ENCODE measurements at places on chromosomes 2 and 18. TPM values are rescaled to one million over a fixed set of nuclear protein-coding genes. Genes with fewer than 3 reads are reported as not detected.

G6PC2 gene
- not detected for total RNA-seq

ARHGAP15 gene
- 23.1 TPM for total RNA-seq

UGT1A7 gene
- 0.35 TPM for total RNA-seq

SCN7A gene
- total RNA-seq: 3.6 TPM

ITGA4 gene
- 23.5 TPM for total RNA-seq

STEAP3 gene
- 25.4 TPM for total RNA-seq

PLA2R1 gene
- 6.6 TPM for total RNA-seq

VIL1 gene
- total RNA-seq: 9.0 TPM

DNA sequence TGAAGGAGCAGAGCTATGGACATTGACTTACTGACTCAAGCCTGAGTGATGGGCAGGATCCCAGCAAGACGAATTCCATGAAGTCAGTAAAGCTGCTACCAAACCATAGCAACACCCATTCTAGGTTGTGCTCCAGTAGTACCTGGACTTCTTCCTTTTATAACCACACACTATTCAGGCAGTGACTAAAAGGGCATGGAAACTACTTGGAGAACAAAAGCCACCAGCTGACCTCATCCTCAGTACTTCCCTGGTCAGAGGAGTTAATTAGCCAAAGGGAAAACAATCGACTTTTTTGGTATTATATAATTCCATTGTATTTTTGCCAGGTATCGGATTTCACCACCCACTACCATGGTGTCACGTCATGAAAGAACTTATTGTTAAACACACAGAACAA is 237.1 kb downstream of the TTC32 start:
- DNase-seq: no peak

DNA sequence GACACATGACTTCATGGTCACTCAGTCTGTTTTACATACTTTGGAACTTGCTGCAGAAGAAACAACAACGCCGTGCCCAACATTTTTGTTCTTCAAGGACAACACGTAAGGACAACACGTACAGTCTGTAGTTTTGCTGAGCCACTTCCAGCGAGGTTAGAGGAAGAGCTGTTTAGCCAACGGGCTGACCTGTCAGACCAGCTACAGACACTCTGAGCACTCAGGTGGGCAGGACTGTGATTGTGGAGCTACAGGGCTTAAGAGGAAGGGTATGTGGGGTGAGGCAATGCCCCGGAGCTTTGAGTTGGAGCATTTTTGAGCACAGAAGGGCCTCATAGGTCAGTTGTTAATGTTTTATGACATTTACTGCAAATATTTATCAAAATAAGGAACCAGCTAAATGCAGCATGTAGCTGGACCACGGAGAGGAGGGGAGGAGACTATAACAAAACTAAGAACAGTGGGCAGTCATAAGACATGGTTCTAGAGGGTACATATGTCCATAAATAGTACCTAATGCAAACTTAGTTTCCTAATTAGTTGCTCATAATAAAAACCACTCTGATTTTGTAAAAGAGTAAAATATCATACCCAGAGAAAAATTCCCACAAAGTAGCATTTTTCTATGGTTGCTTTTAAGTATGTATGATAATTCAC is 26.3 kb upstream of the NPC1 start:
- no peak for DNase-seq

DNA sequence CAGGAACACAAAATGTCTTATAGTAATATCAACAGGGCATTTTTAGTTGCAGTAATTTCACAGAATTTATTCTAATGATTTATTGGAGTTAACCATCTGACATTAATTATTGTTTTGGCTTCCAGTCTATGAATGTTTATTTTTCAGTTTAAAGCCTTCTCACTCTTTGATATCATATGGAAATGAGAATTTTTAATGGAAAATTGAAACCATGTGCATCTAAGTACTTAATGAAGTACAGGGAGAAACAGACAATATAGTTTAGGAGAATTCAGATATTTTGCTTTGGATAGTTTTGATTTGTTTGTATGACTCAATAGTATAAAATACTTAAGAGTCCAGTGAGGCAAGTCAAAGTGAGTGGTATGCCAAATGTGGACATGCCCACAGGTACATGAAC is 126.1 kb downstream of the OLA1 start:
- DNase-seq: no peak

GRCh38 chr2:146721486-146721885 is 1123.3 kb upstream of the ACVR2A start:
- DNase-seq: peak; percentile 4

- DNase-seq: no peak
These were observed 61.4 kb upstream of the ACSL3 start for GRCh38 chr2:222799262-222799918.

DNA sequence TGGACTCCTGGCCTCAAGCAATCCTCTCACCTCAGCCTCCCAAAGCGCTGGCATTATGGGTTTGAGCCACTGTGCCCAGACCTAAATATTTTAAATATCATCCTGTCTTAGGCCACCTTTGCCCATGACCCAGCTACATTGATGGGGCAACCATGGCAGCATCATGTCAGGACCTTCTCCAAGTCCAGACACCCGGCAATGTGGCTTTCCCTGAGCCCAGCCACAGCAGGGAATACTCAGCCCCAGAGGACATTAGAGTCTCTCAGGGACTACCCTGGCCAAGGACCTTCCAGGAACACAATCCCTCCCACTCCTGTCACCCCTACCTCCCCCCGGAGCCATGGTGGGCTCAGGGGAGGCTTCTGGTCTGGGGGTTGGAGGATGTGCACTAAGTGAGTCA is 72.8 kb downstream of the SMAD7 start:
- no peak for DNase-seq

DNA sequence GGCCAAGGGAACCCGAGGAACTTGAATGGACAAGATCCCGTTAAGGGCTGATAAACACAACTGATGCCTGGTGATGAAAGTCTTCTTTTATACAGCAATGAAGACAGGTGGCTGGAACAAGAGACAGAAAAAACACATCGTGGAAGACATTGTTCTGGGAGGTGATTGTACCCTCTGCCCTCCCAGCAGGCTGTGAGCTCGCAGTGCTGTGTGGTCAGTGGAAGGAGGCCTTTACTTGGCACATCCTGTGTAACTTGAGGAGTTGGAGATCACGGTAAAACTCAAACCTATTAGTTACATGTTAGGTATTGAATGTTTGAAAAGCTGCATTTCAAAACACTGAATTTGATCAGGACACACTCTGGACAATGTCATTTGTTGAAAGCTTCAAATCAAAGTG is 249.9 kb upstream of the EPAS1 start:
- peak; percentile 45 for DNase-seq

DNA sequence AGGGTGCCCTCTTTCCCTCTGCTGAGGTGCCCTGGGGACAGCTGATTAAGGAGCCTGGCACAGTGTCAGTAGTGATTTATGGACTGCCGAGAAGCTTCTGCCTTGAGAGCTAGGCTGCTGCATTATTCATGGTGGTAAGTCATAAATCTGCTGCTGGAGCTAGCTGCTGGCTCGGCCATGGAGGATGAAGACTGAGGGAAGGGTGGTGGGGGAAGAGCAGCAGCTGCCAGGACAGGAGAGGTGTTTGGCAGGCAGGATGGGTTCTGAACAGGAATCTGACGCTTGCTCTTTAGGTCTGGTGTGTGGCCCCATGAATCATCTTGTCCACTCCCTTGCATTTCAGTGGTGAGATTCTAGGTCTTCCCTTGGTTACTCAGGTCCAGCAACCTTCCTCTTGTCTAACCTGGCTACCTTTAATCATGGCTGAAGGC is 296.3 kb downstream of the DYSF start:
- DNase-seq: no peak

GRCh38 chr2:11904029-11904428 is 157.6 kb downstream of the LPIN1 start:
- no peak for DNase-seq

DNA sequence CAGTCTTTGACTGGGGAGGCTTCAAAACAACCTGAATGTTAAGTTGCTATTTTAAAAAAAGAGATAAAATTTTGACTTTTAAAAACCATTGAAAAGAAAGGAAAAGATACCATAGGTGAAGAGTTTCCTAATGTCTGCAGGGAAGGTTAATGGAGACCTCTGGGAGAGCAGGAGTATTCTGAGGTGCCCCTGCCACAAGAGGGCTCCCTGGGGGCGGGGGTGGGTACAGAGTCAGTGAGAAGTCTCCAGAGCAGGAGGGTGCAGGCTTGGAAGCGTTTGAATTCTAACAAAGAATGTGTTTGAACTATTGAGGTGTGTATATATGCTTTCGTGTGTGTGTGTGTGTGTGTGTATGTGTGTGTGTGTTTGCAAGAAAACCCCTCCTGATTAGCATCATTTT is 46.7 kb upstream of the ST6GAL2 start:
- DNase-seq: no peak

DNA sequence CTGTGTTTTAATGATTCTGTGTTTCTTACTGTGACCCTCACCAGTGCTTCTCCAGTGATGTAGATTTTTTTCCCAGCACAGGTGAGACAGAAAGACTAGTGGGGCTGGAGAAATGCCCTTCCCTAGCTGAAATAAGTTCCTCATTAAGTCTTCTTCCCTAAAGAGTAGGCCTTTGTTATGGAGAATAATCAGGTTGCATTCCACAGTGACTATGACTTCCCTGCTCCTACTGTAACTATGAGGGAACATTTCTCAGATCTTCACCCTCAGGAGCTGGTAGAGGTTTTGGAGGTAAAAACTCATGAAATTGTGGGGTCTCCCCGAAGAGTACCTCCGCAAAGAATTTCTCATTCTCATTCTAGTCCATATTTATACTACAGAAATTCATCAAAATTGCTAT is 286.2 kb downstream of the GRB14 start:
- DNase-seq: no peak

- DNase-seq: no peak
These were observed 4.0 kb downstream of the NT5DC4 start for GRCh38 chr2:112724591-112725525.

DNA sequence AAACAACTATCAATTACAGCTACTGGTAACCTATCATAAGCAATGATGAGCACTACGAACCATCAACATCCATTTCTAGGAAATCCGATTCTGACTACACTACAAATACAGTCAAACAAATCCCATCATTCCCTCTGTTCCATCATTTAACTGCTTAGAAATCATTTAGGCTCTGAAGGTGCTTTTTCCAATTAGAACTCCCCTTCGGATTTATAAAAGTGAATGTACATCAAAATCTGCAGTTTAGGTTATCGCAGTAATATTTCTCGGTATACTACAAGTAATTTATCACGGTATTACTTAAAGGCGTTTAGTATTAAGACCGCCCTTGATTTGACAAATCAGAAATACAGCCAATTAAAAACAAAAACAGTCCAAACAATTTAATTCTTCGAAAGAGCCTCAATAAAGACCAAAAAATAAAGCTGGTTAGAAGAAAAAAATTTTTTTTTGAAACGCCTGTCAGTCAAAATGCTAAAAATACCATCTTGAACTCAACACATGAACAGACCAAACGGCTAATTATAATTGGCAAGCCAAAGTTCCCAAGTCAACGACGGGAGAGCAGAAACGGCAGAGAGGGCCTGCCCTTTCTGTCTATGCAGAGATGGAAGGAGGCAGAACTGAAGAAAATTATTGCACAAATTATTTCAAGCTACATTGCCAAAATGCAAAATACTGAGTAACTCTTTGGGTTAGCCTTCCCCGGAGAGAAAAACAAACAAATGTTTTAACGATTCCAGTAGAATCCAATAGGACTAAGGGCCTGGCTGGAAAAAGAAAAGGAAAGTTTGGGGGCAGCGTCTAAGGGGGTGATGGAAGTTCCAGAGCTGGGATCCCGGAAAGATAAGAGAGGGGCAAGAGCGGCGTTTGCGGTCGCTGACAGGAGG is 1.2 kb downstream of the VPS54 start:
- DNase-seq: peak; percentile 77

DNA sequence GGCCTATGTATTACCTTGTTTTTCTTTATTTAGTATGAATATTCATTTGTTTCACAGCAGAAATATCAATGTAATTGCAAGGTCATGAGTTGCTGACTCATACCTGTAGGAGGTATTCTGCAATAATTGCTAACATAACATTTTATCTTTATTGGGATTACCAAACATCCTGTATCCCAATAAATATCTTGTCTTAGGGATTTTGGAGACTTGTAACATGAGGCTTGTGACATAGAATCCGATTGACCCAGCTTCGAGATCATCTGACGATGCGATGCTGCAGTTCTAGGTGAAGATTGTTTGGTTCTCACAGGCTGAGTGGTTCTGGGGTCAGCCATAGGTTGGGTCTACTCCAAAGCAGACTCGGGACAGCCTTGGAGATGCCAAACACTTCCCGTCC is 133.4 kb upstream of the RND3 start:
- no peak for DNase-seq

DNA sequence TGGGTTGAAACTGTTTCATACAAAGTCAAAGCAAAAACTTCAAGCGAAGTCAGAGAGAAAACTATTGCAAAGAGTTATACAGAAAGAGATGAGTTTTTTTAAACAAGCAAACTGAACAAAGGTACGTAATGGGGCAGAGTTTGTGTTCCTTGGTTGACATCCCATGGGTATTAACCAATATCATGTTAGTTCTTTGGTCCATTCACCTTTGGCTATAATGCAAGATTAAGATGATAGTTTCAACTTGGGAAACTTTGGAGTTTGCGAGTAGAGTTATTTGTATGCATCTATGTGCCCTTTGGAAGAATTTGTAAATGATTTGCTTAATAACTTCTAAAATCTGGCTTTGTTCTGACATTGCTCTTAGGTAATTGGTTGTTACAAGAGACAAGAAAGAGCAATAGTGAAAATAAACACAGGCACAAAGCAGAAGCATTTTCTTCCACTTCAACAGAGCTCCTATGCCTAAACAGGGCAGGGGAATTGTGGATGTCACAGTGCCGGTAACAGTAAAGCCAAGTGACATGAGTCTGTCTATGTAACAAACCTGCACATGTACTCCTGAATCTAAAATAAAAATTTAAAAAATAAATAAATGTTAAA is 936.1 kb downstream of the SUCLG1 start:
- no peak for DNase-seq

DNA sequence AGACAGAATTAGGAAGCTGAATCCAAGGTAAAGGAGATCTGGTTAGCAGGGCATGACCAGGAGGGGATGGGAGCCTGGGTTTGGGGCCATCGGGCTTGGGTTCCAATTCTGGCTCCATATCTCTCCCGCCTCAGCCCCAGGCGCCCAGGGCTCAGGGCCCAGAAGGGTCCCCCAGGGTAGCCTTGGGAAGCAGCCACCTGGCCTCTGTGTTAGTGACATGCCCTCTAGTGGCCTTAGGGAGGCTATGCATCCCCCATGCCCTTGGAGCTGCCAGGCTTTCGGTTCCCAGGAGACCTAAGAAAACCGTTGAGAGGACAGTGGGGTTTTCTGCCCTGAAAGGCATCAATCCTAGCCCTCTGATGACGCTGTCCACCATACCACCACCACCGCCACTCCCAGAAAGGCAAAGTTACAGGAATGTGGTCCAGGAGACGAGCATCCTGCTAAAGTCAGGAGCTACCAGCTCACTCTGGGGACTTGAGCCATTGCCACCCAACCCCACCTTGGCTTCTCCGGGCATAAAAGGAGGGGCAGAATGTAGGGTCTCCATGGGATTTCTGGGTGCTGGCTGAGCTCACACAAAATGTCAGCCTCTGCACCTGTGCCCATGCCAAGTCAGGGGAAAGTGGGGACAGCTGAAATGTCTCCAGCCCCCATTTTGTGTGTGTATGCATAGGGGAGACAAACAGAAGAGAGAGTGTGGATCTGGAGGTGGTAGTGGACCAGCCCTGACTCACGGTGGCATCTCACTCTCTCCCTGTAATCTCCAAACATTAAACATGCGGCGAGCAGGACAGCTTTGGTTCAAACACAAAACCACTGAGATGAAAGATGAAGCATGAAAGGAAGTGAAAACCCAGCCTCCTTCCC is 56.5 kb downstream of the EMX1 start:
- DNase-seq: peak; percentile 75

Measured in kidney (tissue), 22 donors.